ENCODE measurements at places on chromosomes 4 and X. TPM values are rescaled to one million over a fixed set of nuclear protein-coding genes. Genes with fewer than 3 reads are reported as not detected.

The GAGE1 gene
- total RNA-seq = not detected

The ADGRL3 gene
- total RNA-seq = not detected

GRCh38 chr4:167918077-167918476, 174.3 kb upstream of the ANXA10 start:
- DNase-seq = no peak

DNA sequence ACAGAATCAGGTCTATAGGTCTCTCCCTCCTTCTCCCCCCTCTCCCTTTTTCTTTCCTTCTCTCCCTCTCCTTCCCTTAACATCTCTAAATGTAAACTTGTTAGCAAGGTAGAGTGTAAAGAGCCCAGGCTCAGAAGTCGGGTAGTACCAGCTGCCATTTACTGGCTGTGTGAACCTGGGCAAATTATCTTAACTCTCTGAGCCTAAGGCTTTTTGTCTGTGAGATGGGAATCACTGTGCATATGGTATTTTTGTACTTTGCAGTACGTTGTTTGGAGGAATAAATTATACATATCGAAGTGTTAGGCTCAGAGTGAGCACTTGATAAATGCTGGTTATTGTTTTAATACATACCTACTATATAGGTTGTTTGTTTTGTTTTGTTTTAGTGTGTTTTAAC, 154.0 kb downstream of the RBMX2 start:
- no peak for DNase-seq

Data from activated B cell treated with CpG ODN at 0.5 μM for 24 hours (primary cell).